ENCODE measurements at places on chromosomes 3 and 15.

GRCh38 chr15:51223771-51224229 lies 114.6 kb downstream of the CYP19A1 start:
- no peak for DNase-seq

- DNase-seq = no peak
These were observed 474.7 kb upstream of the ALCAM start for GRCh38 chr3:104892044-104892443.

- DNase-seq = no peak
These were observed 67.9 kb upstream of the C3orf80 start for GRCh38 chr3:160157321-160157720.

- peak; percentile 6 for DNase-seq
These were observed 808 bp downstream of the ARRDC4 start for GRCh38 chr15:97961067-97961954.

- no peak for DNase-seq
These were observed 12.5 kb downstream of the OXNAD1 start for GRCh38 chr3:16277471-16277870.

GRCh38 chr3:50264383-50264963 lies 4.5 kb upstream of the SEMA3B start:
- no peak for DNase-seq

DNA sequence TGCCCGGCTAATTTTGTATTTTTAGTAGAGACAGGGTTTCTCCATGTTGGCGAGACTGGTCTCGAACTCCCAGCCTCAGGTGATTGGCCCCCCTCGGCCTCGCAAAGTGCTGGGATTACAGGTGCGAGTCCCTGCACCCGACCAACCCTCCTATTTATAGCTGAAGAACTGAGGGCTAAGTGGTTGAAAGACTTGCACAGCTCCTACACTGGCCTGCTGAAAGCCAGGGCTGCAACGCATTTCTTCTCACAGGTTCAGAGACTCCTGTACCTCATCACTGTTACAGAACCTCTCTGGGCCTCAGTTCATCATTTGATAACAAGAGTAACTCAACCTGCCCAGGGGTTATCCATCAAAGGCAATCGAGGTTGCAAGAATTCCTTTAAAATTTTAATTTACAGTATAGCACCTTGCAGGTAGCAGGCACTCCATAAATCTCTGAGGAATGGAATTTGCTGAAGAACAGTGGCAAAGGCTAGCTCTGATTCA lies 626.5 kb upstream of the TBL1XR1 start:
- no peak for DNase-seq

- no peak for DNase-seq
These were observed 59.0 kb upstream of the MINAR1 start for GRCh38 chr15:79373113-79373512.

DNA sequence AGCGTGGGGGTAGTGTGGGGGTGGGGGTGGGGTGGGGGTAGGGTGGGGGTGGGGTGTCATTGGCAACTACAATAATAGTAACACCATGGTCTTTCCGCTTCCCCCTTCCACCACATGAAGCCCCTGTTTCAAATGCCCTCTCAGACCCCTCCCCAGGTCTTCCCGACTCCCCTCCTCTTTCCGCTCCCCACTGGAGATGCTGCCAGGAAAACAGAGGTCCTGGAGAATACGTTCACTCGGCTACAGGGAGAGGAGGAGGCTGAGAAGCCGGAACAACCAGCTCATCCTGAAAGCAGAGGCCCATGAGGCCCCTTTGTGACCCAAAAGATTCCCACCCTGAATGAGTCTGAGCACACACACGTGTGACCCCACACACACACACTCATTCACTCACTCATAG lies 75.4 kb downstream of the CPN2 start:
- no peak for DNase-seq

- peak; percentile 78 for DNase-seq
These were observed 1.5 kb upstream of the MYNN start for GRCh38 chr3:169771497-169772304.

- no peak for DNase-seq
These were observed 45.7 kb downstream of the EIF2AK4 start for GRCh38 chr15:39979606-39980005.

DNA sequence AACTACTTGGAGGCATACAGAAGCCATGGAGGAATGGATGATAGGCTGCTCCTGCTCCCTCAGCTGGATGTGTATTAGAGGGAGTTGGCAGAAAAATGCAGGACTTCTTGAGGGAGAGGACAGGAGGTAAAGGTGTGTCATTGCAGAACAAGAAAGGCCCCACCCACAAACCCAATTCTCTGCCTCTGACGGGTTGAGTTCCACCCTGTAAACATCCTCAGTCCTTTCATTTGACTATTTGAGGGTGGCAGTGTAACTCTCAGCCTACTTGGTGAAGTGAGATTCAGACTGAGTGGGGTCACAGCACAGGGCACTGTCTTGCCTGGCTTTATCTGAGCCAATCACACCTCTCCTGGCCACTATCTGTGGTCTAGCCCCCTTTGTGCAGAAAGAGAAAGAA lies at the start of gene TPRG1:
Gene TPRG1, plus strand, starts transcription at position 265 of the 400 bp plus-strand sequence. CDS start 35,414 bp downstream, outside the sequence.
- no peak for DNase-seq

GRCh38 chr3:149792452-149793270 lies at the start of gene ANKUB1:
Gene ANKUB1, minus strand, starts transcription at chr3:149792554. Its CDS starts 188 bp downstream, at chr3:149792366.
- DNase-seq = peak; percentile 48

GRCh38 chr3:132022914-132023313 lies 11.9 kb downstream of the CPNE4 start:
- no peak for DNase-seq

DNA sequence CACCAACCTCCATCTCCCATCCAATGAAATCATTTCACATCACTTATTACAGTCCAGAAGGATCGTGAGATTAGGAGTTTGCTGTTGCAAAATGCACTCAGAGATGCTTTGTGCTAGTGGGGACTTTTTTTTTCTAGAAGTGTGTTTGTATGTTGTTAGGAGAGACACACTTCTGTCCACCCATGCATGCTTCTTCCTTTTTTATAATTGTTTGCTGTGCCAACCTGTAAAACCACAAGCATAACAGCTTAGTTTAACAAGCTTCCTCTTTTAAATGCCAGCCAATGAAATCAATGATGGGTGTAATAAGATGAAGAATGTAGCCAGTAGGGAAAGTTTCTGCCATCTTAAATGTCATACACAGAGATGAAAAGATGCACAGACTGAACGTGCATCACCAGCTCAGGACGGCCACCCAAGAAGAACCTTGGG lies 305.6 kb upstream of the STT3B start:
- no peak for DNase-seq

DNA sequence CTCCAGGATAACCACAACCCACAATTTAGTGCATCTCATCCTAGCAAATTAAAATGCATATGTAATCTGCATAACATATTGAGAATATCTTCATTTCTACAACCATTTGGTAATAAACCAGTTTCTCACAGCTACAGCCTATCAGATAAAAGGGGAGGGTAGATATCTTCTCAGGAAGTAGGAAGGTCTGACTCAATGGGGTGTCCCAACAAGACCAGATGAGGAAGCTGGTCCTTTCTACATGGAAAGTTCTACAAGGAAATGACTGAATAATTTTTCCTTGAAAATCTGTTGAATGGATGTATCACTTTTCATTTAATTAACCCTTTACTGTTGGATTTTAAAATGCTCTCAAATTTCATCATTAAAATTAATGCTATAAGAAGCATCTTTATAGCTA lies 17.4 kb upstream of the TMPRSS7 start:
- DNase-seq = no peak
